RWPE1 (cell line): ENCODE measurements at places on chromosomes 1 and 21.
A peak's percentile ranks its signal among the peaks of the same experiment; 100 is the strongest.

DNA sequence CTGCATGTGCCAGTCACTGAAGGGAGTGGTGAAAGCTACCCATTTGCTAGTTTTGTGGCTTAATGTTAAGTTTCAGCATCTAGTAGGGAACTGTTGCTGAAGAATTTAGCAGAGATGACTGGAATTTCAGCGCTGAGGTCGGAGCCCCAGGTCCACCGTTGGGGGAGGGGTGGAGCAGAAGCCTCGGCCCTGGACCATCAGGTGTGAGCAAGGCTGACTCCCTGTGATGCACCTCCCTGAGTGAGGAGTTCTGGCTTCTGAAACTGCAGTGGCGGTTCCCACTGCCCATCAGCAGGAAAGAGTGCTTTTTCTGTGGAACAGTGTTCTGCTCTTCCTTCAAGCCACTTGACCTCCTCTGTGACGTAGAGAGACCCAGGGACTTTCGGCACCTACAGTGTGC is 1.3 kb downstream of the NOS1AP start:
- no peak for DNase-seq

DNA sequence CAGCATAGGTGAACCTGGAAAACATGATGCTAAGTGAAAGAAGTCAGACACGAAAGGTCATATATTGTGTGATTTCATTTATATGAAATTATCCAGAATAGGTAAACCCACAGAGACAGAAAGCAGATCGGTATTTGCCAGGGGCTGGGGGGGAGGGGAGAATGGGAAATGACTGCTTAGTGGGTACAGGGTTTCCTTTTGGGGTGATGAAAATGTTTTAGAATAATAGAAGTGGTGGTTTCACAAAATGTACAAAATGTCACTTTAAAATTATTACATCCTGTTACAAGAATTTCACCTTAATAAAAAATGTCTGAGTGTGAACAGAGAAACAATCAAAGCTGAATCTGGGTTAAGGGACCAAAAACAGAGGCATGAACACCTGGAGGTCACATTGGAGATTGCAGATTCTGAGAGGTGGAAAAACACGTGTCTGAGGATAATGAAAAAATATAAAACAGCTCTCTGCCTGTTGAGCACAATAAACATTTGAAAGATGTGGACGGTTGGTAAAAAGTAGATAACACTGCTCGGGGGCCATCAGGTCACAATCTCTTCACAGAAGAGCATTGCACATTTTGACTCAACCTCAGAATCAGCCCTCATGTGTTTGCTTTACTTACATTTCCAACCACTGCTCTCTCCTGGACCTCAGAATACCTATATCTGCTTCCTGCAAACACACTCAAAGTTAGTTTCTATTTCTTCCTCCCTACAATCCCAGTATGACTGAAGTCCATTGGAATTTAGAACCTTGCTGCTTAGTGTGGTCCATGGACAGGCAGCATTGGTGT is 3.2 kb downstream of the SLAMF6 start:
- DNase-seq = peak; percentile 20

DNA sequence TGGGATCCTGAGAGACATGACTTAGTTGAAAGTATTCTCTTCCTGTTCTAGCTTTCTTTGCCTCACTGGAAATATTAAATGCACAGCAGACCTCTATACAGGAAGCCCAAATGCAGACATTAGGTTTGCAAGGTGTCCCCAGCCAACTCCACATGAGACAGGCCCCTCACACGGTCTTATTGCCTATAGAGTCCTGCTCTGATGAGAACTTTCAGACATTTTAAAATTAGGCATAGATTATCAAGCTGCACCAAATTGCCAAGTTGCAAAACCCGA is 251.9 kb upstream of the C1orf105 start:
- DNase-seq = no peak

- DNase-seq = no peak
These were observed 183.3 kb downstream of the IGSF21 start for GRCh38 chr1:18290740-18291412.

- no peak for DNase-seq
These were observed 182.1 kb downstream of the ETS2 start for GRCh38 chr21:38987633-38988508.

DNA sequence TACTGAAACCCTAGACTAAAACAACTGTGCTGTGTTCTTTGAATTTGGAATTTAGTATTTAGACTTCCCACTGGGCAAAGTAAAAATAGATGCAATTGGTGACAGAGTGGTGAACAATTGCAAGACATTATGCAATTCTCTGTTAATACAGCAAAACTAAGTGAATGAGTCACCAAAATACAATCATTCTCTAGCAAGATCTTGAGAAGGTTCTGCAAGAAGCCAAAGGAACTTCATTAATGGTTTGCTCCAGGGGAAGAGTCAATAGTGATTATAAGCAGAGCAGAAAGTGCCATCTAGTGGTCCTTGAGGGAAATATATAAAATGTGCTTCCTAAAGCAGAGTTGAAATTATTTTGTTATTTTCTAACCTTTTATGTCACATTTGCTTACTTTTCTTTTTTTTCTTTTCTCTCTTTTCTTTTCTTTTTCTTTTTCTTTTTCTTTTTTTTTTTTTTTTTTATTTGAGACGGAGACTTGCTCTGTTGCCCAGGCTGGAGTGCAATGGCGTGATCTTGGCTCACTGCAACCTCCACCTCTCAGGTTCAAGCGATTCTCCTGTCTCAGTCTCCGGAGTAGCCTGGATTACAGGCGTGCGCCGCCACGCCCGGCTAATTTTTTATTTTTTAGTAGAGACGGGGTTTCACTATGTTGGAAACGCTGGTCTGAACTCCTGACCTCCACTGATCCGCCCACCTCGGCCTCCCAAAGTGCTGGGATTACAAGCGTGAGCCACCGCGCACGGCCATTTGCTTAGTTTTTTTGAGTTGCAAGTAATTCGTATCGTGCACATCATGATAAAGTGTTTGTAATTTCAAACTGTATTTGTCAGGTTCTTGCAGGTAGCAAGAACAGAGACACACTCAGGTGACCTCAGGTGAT is 99.2 kb downstream of the CTH start:
- peak; percentile 80 for DNase-seq

- DNase-seq = no peak
These were observed 95.3 kb downstream of the MTR start for GRCh38 chr1:236890152-236891056.

DNA sequence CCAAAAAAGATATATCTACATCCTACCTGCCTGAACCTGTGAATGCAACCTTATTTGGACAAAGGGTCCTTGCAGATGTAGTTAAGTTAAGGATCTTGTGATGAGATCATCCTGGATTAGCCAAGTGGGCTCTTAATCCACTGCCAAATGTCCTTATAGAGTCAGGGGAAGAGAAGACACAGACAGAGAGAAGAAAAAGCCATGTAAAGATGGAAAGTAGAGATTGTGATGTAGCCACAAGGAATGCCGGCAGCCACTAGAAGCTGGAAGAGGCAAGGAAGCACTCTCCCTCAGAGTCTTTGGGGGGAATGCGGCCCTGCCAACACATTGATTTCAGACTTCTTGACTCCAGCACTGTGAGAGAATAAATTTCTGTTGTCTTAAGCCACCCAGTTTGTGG is 16.2 kb downstream of the HSD11B1 start:
- DNase-seq = no peak

- DNase-seq = no peak
These were observed 523.5 kb downstream of the NUF2 start for GRCh38 chr1:163845279-163845678.

DNA sequence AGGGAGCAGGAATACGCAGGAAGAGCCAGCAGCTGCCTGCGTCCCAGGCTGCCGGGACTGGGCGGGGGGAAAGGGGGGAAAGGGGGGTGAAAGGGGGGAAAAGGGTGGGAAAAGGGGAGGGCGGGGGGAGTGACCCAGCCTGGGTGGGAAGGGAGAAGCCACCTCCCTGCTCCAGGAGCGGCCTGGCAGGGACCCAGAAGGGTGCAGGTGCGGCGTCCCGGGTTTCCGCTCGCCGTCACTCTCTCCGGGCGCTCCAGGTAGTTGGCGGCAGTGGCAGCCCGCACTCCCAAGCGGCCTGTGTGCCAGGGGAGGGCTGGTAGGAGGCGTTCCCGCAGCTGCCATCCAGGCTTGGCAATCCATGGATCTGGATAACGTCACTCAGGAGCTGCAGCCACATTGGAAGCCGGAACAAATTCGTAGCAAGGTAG is 141.0 kb upstream of the NGF start:
- DNase-seq = no peak

DNA sequence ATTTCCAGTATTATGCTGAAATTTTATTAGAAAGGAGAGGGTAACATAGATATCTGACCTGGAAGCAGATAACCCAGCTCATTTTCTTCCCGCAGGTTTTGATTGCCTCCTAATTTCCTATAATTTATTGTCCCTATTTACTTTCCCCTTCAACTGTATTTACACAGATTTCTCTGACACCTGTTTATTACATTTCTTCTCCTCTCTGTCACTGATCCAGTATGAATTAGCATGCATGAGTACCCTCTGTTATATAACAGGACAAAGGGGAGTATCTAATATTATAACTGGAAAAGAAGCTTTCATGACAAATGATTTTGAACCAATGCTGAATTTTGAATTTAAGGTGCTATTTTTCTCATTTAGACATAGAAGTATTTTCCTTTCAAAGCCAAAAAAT is 37.4 kb downstream of the DENND1B start:
- no peak for DNase-seq

DNA sequence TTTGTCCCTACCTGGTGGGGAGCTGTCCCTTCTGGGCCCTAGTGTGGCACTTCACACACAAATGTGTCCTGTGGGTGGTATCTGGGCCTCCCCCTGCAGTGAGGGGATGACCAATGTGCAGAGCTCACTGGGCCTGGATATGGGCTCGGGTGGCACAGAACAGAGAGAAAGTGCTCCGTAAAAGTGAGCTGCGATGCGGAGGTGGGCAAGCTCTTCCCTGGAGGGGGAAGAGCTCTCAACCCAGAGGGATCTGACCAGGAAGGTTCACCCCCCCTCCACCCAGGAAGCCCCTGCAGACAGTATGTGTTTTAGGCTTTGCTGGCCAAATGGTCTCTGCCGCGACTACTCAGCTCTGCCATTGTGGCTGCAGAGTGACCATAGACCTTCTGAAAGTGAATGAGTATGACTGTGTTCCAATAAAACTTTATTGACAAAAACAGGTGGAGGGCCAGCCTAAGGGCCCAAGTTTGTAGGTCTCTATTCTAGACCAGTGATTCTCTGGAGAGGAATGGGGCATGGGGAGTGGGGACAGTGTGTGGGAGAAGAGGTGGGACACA is 8.6 kb upstream of the ITGB2 start:
- no peak for DNase-seq

- peak; percentile 34 for DNase-seq
These were observed 82.2 kb upstream of the AK4 start for GRCh38 chr1:65065524-65066418.

DNA sequence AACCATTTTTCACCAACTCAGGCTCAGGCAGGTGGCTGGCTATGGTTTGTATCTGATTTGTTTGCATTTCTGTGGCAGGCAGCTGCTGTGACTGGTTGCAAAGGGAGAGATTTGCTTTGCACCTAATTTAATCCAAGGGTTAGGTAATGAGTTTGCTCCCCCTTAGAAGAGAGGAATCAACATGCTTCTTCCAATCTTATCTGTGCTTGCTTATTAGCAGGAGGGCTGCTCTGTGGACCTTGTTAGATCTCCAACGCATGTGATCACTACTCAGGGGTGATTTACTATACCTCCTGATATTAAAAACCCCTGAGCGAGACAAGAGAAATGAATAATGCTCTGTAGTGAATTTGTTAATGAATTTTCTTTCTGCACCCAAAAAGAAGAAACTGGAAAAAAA is 20.5 kb downstream of the OLFML3 start:
- no peak for DNase-seq

DNA sequence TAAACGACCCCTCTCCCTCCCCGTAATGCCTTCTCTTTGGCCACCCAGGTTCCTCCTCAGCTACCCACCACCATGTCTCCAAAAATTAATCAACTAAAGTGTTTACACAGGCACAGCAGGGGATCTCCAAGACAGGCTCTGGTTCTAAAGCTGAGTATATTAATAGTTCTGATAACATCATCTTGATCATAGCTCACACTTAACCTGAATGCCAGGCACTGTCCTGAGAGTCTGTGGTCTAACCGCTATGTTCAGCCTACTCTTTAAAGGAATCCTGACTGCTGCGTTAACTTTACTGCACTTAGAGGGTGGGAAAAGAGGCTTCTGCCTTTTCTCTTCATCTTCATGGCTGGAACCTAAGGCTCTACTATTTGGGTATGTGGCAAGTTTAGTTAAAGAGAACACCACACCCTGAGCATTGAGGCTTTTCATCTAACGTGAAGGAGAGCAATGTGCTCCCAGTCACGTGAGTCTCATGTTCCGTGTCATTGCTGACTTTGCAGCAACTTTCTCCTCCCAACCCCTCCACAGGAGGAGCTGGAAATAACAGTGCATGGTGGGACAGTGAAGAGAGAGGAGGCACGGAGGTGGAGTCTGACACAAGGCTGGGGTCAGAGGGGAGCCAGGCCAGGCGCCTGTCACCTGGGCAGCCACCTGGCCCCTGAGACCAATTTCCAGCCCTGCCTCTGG is 86.4 kb downstream of the FAM78B start:
- no peak for DNase-seq

- no peak for DNase-seq
These were observed 16.4 kb upstream of the GNL2 start for GRCh38 chr1:37612186-37612585.

DNA sequence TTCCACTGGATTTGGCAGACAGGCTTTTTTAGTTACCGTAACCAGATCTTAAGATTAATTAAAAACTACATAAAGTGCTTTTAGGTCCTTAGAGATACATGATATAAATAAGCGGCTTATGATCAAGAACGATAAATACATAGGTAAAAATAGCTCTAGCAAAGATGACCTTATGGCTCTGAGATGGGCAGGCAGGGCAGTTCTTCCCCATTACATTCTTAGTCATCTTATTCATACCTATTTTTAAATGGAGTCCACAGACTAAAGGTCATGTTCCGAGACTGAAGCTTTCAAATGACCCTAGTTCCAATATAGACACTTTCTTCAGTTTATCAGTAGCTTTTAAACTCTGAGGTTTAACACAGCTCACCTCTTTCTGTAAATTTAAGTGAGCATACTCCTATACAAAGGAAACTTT is 4.3 kb downstream of the MCL1 start:
- DNase-seq = no peak

GRCh38 chr1:83508485-83509151 is 490.3 kb downstream of the TTLL7 start:
- no peak for DNase-seq

GRCh38 chr1:158972841-158973240 is 36.9 kb upstream of the IFI16 start:
- no peak for DNase-seq

- DNase-seq = no peak
These were observed 114.0 kb downstream of the KCNN3 start for GRCh38 chr1:154755858-154756730.
